ENCODE measurements at places on chromosomes 16 and 17.

- no peak for DNase-seq
Observed at GRCh38 chr16:74747716-74748615, 26.7 kb downstream of the FA2H start.

DNA sequence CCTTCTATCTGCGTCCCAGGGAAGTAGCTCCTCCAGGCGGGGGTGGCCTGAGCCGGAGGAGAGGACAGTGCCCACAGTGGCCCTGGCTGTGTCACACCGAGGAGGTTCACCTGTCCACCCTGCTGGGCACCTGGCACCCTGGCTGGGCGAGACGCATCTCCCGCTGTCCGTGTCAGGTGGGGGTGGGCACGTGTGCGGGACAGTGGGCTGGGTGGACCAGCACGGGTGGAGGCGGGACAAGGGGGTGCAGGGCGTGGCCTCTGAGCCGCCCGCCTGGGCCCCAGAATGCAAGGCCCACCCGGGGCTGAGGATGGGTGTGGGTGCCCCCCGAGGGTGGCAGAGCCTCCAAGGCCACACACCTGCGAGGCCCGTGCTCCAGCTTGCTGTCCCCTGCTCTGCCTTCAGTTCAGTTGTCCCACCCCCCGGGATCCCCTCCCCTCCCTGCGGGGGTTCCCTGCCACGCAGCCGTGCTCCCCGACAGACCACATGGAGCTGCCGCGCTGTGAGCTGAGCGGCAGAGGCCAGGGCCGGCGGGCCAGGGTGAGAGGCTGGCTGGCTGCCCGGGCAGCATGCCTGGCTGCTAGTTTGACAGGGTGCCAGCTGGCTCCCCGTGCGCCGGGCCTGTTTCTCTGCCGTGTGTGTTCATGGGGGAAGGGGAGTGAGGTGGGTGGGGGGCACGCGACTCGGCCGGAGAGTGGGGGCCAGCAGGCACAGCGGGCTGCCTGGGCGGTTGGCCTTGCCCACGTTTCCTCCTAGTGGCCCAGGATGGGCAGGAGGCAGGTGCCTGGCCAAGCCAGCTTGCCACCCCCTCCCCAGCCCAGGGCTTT, 33.9 kb downstream of the BAHCC1 start:
- DNase-seq, result no peak

GRCh38 chr16:47519996-47520679, 59.0 kb downstream of the PHKB start:
- no peak for DNase-seq

- DNase-seq, result no peak
Observed at GRCh38 chr16:14111713-14112538, 40.8 kb downstream of the MRTFB start.

GRCh38 chr16:75336521-75336920, 85.1 kb upstream of the BCAR1 start:
- DNase-seq, result no peak

DNA sequence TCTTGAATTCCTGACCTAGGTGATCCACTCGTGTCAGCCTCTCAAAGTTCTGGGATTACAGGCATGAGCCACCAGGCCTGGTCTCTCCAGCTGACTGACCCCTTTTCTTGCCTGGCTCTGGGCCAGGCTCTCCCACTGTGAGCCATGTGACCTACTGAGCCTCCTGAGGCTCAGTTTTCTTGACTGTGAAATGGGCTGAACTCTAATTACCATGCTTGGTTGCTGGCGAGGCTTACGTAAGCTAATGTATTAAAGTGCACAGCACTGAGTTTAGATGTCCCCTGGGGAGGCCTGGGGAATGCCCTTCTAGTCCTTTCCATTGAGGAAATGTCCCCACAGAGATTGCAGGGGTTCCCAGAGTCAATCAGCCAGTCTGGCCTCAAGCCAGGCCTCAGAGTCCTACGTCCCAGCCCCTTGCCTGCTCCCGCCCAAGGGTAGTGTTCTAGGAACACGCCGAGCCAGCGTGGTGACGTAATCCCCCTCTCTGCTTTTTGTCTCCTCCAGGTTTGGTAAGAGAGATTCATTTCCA, 45.8 kb upstream of the LGALS9 start:
- no peak for DNase-seq

- DNase-seq, result peak; percentile 50
Observed at GRCh38 chr17:75876190-75876937, 2.0 kb downstream of the TRIM47 start.

All from central memory CD8-positive, alpha-beta T cell (primary cell).